Myocyte (in vitro differentiated cells): ENCODE measurements at places on chromosomes 16 and 17. TPM values are rescaled to one million over a fixed set of nuclear protein-coding genes. Genes with fewer than 3 reads are reported as not detected.

- DNase-seq: no peak
These were observed 47.6 kb downstream of the IL21R start for GRCh38 chr16:27449434-27450195.

DNA sequence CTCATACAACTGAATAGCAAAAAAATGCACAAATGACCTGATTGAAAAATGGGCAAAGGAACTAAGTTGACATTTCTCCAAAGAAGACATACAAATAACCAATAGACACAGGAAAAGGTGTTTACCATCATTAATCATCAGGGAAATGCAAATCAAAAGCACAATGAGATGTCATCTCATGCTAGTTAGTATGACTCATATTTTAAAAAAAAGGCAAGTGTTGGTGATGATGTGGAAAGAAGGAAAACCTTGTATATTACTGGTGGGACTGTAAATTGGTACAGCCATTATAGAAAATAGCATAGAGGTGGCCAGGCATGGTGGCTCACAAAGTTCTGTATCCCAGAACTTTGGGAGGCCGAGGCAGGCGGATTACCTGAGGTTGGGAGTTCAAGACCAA, 232.5 kb upstream of the ZFHX3 start:
- DNase-seq: no peak

- no peak for DNase-seq
These were observed 2.3 kb downstream of the CCL4 start for GRCh38 chr17:36105781-36106492.

DNA sequence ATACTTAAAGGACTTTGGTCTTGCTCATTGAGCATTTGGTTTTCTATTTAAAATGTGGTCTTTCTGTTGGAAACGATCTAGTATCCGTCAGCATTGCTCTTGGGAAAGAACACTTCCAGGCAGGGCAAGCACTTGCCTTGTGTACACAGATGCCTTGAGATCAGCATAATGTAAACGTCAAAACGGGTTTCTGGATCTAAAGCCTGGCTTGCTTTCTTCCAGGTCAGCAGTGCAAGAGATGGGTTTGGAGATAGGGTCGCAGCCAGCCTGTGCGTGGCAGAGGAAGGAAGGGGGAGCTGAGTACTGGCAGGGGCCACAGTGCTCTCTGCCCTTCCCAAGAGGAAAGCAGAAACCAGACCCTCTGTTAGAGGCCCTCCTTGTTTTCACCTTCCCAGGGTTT, 175.5 kb downstream of the LGALS9B start:
- no peak for DNase-seq

- peak; percentile 10 for DNase-seq
These were observed 8.7 kb downstream of the SMURF2 start for GRCh38 chr17:64653325-64653984.

- no peak for DNase-seq
These were observed 66.1 kb downstream of the C16orf78 start for GRCh38 chr16:49439676-49440075.

GRCh38 chr17:74457146-74457819, 9.2 kb upstream of the CD300A start:
- peak; percentile 70 for DNase-seq

- DNase-seq: no peak
These were observed 70.3 kb upstream of the NOL11 start for GRCh38 chr17:67647482-67647881.

DNA sequence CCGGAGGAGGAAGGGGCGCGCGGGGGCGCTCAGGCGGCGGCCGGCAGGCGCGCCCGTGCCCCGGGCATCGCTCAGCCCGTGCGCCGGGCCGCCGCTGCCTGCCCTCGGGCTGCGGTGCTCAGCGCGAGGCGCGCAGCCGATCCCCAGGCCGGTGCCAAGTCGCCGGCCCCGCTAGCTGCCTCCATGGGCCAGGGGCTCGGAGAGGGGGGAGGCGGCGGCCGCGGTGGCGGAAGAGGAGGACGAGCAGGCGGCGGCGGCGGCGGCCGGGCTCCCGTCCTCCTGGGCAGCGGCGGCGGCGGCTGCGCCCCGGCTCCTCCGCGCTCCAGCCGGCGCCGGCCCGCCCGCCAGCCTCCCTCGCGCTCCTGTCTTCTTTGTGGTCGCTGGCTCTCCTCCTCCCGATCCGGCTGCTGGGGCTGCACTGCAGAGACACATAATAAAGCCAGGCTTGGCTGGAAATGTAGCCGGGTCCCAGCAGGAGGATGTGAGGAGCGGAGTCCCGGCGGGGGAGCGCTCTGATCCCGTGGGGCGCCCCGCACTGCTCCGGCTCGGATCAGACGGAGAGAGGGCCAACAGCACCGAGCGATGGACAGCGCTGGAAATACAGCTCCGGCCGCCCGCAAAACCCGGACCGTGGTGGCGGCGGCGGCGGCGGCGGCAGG, 889 bp upstream of the ZNF423 start:
- peak; percentile 76 for DNase-seq

- DNase-seq: no peak
These were observed 25.3 kb upstream of the PRM1 start for GRCh38 chr16:11306381-11306780.

GRCh38 chr17:31591924-31592323, 200.4 kb downstream of the RAB11FIP4 start:
- no peak for DNase-seq

DNA sequence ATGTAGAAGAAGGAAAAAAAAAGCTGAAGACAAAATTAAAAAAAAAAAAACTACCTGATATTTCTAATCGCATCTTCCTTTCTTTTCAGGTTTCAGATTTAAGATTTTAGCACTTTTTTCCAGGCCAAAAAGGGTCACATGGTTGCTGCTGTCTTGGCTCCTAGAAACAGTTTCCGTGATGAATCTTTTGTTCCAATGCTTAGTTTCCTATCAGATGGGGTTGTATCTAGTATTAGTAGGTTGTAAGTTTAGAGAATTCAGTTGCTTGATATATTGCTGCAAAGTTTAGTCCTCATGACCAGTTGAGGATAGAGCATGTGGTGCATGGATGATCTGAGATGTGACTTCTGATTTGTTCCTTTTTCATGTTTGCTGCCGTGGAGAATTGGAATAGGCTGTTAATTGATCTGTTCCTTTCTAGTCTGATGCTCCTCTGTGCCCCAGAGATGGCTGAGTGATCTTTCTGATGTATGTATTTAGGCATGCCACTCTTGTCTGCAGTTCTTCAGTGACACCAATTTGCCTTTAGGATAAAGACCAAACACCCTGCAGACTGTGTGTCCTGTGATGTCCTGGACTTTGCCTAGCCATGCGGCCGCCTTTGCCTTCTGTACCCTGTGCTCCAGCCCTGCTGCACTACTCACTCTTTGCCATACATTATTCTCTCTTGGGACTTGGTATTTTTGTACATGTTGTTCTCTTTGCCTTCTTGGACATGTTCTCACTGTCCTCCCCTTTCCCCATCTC, 94.0 kb downstream of the MRTFB start:
- DNase-seq: no peak

- no peak for DNase-seq
These were observed 8.9 kb upstream of the TCF25 start for GRCh38 chr16:89864527-89864820.

- DNase-seq: no peak
These were observed 28.2 kb downstream of the ADAMTS18 start for GRCh38 chr16:77406680-77407079.

DNA sequence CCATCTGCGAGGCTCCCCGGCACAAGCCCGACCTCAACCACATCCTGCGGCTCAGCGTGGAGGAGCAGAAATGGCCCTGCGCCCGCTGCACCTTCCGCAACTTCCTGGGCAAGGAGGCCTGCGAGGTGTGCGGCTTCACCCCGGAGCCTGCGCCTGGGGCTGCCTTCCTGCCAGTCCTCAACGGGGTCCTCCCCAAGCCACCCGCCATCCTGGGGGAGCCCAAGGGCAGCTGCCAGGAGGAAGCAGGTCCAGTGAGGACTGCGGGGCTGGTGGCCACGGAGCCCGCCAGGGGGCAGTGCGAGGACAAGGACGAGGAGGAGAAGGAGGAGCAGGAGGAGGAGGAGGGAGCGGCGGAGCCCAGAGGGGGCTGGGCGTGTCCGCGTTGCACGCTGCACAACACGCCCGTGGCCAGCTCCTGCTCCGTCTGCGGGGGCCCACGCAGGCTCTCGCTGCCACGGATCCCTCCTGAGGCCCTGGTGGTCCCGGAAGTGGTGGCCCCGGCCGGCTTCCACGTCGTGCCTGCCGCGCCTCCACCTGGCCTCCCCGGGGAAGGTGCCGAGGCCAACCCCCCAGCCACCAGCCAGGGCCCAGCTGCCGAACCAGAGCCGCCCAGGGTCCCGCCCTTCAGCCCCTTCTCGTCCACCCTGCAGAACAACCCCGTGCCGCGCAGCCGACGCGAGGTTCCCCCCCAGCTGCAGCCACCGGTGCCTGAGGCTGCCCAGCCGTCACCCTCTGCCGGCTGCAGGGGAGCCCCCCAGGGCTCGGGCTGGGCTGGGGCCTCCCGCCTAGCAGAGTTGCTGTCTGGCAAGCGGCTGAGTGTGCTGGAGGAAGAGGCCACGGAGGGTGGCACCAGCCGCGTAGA, 13.1 kb upstream of the PRR35 start:
- DNase-seq: no peak

DNA sequence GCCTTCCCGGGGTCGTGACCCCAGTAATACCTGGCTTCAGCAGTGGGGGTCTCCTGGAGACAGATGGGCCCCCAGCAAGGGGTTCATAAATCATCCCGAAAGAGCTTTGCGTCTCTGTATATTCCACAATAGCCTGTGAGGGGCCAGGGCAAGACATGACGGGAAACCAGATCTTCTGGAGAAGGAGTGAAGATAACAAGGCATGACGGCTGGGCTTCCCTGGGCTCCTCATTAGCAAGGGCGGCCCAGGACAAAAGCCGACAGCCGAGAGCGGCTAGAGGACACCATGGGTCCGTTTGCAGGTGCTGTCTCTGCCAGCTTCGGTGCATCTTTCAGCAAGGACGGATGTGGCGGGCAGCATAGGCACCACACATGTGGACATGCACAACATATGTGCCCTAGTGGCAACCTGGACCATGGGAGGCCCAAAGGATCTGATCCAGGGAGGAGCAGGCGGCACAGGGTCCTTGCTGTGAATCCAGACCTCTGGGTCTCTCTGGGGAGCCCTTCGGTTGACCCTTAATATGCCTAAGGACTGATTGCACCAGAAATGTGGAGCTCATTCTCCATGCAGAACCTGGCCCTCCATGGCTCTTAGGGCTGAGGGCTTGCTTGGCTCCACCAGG, 136.9 kb upstream of the FOXF1 start:
- no peak for DNase-seq

GRCh38 chr17:6070913-6071511, 833 bp downstream of the WSCD1 start:
- DNase-seq: no peak

DNA sequence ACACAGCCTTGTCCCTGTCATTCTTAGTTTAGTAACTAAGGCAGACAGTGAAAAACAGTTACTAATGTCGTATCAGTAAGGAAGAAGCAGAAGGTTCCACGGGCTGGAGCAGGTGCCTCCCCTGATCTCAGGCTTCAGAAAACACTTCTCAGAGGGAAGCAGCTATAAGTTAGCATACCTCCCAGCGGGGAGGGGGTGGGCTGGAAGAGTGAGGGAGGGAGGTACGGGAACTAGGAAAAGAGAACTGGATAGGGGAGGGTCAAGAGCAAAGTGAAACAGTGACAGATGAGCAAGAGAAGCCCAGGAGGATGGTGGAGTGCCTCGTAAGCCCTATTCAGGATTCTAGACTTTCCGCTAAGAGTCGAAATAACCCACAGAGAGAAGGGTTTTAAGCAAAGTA, 186.3 kb upstream of the XYLT1 start:
- DNase-seq: no peak

DNA sequence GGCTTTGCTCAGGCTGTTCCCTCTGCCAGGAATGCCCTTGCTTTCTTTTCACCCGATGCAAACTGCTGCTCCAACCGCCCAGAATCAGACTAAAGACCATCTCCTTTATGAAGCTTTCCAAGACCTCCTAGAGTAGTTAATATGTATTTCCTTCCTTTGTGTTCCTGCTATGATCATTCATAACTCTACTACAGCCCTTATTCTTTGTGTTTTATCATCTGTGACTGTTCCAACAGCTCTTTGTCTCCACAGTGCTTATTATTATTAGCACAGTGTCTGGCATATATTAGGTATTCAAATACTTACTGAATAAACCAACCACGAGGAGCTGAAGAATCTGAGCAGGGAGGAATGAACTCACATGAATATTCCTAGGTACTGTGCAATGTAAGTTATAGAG, 7.6 kb downstream of the PSME3IP1 start:
- no peak for DNase-seq

The KRTAP4-5 gene
- not detected in 2 replicates for total RNA-seq

The TUBG2 gene
- 16.7 and 21.3 TPM in 2 replicates for total RNA-seq

The RTN4RL1 gene
- total RNA-seq: 0.96 and 1.9 TPM in 2 replicates

The TAT gene
- total RNA-seq: not detected in 2 replicates

The VASN gene
- 7.5 and 10.9 TPM in 2 replicates for total RNA-seq

The KLHL36 gene
- 56.0 and 67.2 TPM in 2 replicates for total RNA-seq

The GGNBP2 gene
- total RNA-seq: 42.4 and 61.4 TPM in 2 replicates

The ANKRD40CL gene
- not detected in 2 replicates for total RNA-seq

The LLGL2 gene
- 0.68 and 0.75 TPM in 2 replicates for total RNA-seq
